Renal pelvis (tissue), 12 donors: ENCODE measurements at places on chromosomes 1 and 21.

GRCh38 chr1:44659566-44659965, 14.7 kb downstream of the TMEM53 start:
- no peak for DNase-seq

DNA sequence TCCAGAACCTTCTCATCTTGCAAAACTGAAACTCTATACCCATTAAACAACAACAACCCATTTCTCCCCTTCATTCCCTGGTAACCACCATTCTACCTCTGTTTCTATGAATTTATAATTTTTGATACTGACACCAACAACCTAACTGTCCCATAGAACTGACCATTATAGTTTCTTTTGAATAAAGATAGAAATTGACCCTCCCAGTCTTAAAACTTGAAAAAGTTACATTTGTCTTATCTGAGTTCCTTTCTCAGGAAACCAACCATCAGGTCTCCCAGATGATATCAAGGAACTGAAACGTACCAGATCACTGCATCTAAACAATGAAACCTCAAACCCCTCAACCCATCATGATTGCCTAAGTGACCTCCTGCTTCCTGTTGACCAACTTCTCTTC, 27.1 kb downstream of the RNF115 start:
- no peak for DNase-seq

- no peak for DNase-seq
These were observed 1678.9 kb downstream of the KCNT2 start for GRCh38 chr1:194929357-194929756.

DNA sequence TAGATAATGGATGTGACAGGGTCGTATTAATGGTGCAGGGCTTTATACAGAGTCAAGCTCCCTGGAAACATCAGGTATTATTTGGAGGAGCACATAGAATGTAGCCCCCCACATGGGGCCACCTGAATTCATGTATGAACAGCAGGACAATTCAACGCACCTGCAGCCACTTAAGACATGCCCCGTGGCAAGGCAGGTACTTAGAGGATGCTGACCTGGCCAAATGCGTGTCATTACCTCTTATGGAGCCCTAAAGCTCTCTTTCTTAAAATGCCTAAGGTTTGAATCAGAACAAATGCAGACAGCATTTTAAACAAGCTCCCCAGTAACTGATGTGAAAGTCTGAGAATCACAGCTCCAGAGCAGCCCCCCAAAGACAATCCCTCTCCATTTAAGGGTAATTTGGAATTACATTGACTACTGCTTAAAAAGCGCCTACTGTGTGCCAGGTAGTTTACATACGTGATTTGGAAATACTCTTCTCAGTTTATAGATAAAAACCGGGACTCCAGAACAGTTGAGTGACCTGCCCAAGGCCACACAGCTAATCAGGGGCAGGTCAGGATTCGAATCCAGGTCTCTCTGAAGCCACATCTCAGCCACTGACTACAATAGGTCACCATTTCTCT, 71.0 kb upstream of the KLHDC7A start:
- no peak for DNase-seq

DNA sequence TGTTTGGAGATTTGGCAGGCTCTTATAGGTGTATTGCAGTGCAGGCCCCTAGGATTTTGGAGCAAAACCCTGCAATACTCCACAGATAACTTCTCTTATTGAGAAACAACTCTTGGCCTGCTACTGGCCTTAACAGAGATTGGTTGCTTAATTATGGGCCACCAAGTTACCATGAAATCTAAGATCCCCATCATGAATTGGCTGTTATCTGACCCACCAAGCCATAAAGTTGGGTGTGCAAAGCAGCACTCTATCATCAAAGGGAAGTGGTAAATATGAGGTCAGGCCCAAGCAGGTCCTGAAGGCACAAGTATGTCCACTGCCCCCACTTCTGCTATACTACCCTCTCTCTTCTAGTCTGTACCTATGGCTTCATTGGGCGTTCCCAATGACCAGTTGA, 130.0 kb upstream of the TNFSF4 start:
- no peak for DNase-seq

DNA sequence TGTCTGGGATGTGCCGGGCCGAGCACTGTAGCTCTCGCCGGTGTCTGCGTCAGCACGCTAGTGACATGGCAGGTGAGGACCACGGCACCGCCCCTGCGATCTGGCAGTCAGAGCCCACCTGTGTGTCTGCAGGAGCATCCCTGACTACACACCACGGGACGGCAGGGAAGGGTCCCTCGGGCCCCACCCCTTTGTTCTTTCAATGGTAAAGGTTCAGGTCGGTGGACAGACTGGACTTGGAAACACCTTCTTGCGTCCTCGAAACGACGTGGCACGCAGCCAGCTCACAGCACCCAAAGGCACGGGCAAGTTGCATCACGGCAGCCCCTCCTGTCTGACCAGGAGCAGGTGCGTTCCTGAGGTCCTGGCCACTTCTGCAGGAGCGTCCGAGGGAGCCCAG, 3.7 kb upstream of the SAMD11 start:
- no peak for DNase-seq

GRCh38 chr1:29550119-29550841, 314.0 kb downstream of the PTPRU start:
- no peak for DNase-seq
